ENCODE measurements at places on chromosomes 2 and 18. TPM values are rescaled to one million over a fixed set of nuclear protein-coding genes. Genes with fewer than 3 reads are reported as not detected.

DPP10 gene
- total RNA-seq = 76.7 TPM

ERCC3 gene
- 43.0 TPM for total RNA-seq

DSEL gene
- 71.4 TPM for total RNA-seq

UGT1A8 gene
- not detected for total RNA-seq

PLA2R1 gene
- 1.7 TPM for total RNA-seq

PROKR1 gene
- 2.0 TPM for total RNA-seq

KCNF1 gene
- 13.3 TPM for total RNA-seq

RAB17 gene
- 0.16 TPM for total RNA-seq

PMAIP1 gene
- 1.4 TPM for total RNA-seq

COL4A4 gene
- total RNA-seq = 0.78 TPM

SANBR gene
- total RNA-seq = 89.8 TPM

ACVR1C gene
- 20.7 TPM for total RNA-seq

SPATA3 gene
- not detected for total RNA-seq

SPDYA gene
- total RNA-seq = 1.4 TPM

ALPP gene
- not detected for total RNA-seq
